ENCODE measurements at places on chromosomes 5 and 9. TPM values are rescaled to one million over a fixed set of nuclear protein-coding genes. Genes with fewer than 3 reads are reported as not detected.

Gene TMEM215
- not detected for total RNA-seq

Gene PAEP
- total RNA-seq: not detected

Gene SMIM33
- total RNA-seq: 0.07 TPM

- no peak for DNase-seq
Observed at GRCh38 chr9:71743882-71744281, 24.4 kb downstream of the CEMIP2 start.

DNA sequence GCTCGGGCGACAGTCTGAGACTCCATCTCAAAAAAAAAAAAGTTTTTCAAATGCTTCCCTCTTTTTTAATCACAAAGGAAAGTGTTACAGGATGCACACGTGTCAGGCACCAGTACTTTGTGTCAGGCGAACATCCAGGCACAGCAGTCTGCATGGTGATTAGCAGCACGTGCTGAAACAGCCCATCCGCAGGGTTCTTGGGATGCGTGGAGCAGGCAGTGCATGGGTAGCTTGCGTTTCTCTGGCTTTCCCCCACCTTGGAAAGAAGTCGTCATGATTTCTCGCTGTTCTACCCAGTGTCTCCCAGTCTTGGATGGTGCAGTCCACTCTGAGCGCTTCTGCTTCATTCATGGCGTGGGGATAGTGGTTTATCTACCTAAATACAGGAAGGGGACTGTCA is 35.4 kb downstream of the GPR107 start:
- DNase-seq: no peak

GRCh38 chr5:80387063-80387768 is 20.6 kb upstream of the ZFYVE16 start:
- no peak for DNase-seq

GRCh38 chr5:110361471-110361870 is 365.0 kb downstream of the TMEM232 start:
- no peak for DNase-seq

DNA sequence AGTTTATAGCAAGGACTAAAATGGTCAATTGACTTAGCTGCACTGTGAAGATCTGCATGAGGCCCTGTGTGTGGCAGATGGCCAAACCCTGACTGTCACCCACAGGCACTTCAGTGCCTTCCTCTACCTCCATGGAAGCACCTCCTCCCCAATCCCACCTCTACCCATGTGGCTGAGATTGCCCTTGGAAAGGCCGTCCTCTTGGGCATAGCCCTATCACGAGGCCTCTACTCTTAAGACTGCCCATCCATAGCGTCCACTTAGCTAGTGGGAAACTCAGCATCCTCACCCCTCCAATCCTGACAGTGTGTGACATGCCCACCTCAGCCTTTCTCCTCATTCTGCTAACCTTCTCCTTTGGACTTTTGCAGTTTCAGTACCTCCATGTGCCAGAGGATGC is 510.2 kb downstream of the BNC2 start:
- no peak for DNase-seq

- no peak for DNase-seq
Observed at GRCh38 chr9:109403766-109404320, 83.0 kb upstream of the EPB41L4B start.

DNA sequence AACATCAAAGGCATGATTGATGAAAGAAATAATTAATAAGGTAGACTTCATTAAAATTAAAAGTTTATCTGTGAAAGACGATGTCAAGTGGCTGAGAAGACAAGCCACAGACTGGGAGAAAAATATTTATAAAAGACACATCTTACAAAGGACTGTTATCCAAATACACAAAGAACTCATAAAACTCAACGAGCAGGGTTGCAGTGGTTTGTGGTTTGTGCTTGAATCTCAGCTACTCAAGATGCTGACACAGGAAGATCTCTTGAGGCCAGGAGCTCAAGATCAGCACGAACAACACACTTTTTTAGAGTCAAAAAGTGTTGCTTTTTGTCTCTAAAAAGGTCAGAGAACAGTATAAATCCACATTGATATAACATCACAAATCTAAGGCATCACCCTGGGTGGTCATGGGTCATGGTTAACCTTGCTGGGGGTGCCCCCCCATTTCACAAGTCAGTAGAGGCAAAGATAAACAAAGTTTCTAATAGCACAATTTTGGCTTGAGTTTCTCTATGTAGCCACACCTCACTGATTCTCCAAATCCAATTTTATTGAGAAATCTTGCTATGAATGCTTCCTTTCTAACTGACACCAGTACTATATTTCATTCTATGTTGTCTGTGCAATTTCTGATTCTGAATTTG is 342.9 kb upstream of the RPS23 start:
- DNase-seq: peak; percentile 48

GRCh38 chr5:133427121-133427777 is 185.1 kb downstream of the FSTL4 start:
- DNase-seq: peak; percentile 26
